ENCODE measurements at places on chromosomes 11 and 22.

- DNase-seq, result peak; percentile 36
These were observed 13.4 kb upstream of the GRK2 start for GRCh38 chr11:67252831-67253239.

DNA sequence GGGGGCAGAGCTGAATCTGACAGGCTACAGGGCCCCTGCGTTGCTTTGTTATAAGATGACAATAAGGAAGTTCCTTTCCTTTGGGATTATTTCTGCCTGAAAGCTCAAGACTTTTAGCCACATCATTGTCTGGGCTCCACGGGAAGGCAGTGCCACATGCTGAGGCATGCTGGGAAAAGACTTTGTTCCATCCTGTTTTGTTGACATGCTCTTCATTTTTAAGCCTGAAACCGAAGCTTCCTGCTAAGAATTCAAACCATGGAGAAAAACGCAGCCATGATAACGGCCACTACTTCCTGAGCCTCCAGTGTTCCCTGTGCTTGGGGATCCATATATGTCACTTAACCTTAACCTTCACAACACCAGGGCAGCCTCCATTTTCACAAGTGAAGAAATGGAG lies 5.5 kb upstream of the TCF20 start:
- DNase-seq, result no peak

GRCh38 chr11:10937385-10937771 lies 79.5 kb upstream of the ZBED5 start:
- no peak for DNase-seq

DNA sequence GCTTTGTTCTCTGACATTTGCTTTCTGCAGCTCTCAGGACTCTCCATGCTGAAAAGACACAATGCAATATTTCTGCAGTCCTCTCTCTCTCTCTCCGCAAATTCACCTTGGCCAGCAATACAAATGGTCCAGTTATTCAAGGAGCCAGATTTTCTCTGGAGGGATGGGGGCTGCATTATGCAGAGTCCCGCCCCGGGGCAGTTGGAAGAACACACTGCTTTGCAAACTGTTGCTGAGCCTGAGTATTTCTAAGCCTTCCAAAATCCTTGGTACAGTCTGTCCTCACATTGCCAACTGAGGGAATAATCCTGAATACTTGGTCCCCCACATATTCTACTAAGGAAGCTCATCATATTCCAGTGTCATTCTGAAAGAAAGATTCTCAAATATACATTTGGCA lies 94.3 kb upstream of the ZC3H12C start:
- DNase-seq, result no peak

GRCh38 chr22:46060292-46061123 lies 83.5 kb upstream of the WNT7B start:
- no peak for DNase-seq

DNA sequence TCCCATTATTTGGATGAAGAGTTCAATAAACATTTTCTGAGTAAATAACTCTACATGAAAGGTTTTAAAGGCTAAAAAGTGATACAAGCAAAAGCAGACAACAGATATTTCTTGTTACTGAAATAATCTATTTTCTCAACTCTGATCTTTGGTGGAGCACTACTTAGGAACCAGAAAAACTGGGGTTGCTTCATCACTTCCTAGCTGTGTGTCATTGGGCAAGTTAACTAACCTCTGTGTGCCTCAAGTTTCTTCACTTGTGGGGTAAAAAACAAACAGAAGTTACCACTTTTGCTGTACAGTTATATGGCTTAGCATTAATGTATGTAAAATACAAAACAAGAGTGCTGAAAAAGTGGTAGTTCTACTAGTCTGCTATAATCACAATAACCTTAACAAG lies 5.6 kb downstream of the MAPK1 start:
- no peak for DNase-seq

- DNase-seq, result peak; percentile 4
These were observed 74.7 kb downstream of the SC5D start for GRCh38 chr11:121367001-121367843.

GRCh38 chr11:2518111-2518982 lies 73.5 kb downstream of the KCNQ1 start:
- no peak for DNase-seq

- DNase-seq, result peak; percentile 34
These were observed 684 bp downstream of the TNFRSF13C start for GRCh38 chr22:41925783-41926460.

DNA sequence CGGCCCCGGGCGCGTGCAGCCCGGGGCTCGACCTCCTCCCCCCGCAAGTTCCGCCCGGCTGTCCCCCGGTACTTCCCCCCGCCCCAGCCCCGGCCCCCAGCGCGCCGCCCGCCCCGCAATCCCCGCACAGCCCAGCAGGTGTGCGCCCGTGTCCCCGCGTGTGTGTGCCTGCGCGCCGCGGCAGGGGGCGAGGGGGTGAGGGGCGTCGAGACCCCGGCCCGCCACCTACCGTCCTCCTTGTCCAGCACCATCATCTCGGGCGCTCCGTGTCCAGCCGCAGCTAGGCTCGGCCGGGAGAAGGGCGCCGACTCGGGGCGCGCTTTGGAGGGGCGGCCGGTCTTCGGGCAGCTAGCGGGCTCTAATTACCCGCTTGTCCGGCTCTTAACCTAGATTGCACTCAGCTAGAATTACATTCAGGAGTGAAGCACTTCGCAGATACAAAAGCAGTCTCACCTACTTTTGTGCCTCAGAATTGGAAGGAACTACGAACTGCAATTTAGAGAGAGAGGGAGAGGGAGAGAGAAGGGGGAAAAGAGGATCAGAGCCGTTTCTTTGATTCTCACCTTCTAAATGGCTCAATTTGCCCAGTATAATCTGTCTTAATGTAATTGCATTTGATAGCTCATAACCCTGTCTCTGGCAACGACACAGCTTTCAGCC lies 439 bp downstream of the LMO1 start:
- no peak for DNase-seq

GRCh38 chr11:60756307-60757032 lies at the start of gene MS4A15:
Gene MS4A15 (plus strand): TSS chr11:60756867. CDS start chr11:60763734, 6,867 bp downstream.
- no peak for DNase-seq

GRCh38 chr11:133727774-133728173 lies 117.5 kb downstream of the SPATA19 start:
- no peak for DNase-seq

DNA sequence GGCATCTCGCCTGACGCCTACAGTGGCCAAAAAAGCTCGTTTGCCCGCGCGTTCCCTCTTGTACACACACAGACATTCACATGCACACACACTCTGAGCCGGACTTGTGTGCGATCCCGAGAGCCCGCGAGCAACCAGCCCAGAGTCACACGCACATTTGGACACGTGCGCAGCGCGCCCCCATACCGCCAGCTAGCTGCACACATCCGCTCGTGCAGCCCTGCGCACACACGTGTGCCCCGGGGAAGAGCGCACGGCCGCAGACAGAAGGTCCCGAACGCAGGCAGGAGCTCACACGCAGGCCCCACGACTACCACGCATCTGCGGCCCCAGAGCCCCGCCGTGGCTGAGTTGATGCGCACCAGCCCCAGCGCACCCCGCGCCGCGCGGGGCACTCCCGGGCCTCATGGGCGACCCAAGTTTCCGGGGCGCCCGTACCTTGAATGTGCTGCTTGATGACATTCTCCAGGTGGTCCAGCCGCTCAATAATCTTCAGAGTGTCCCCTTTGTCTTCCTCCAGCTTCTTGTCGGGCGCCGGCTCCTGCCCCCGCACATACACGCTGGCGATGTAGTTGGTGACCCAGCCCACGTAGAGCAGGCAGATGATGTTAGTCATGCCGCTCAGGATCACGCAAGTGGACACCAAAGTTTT lies 758 bp downstream of the GALNT18 start:
- DNase-seq, result peak; percentile 44

DNA sequence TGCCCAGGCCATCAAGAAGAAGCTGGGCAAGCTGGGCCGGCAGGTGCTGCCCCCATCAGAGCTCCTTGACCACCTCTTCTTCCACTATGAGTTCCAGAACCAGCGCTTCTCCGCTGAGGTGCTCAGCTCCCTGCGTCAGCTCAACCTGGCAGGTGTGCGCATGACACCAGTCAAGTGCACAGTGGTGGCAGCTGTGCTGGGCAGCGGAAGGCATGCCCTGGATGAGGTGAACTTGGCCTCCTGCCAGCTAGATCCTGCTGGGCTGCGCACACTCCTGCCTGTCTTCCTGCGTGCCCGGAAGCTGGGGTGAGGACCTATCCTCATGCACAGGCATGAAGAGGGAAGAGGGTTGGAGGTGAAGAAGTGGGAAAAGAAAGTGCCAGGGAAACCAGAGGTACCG lies 5.3 kb upstream of the NHERF4 start:
- no peak for DNase-seq

- no peak for DNase-seq
These were observed 2.0 kb downstream of the CSRP3 start for GRCh38 chr11:19199771-19200170.

DNA sequence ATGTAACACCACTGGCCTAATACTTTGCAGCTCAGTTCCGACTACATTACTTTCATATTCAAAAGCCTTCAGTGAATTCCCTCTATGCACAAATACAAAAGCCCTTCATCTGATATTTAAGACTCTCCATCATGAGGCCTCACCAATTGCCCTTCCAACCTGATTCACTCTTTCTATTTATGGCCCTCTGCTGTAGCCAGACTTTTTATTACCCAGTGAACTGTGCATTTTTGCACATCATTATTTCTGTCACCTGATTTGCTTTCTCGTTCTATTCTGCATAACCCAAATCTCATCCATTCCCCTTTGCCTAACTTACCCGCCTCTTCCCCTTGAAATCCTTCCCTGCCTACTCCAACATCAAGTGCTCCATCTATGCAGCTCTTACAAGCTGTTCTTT lies 78.3 kb downstream of the BBOX1 start:
- no peak for DNase-seq

- peak; percentile 86 for DNase-seq
These were observed 244.7 kb downstream of the ETS1 start for GRCh38 chr11:128342511-128343134.

DNA sequence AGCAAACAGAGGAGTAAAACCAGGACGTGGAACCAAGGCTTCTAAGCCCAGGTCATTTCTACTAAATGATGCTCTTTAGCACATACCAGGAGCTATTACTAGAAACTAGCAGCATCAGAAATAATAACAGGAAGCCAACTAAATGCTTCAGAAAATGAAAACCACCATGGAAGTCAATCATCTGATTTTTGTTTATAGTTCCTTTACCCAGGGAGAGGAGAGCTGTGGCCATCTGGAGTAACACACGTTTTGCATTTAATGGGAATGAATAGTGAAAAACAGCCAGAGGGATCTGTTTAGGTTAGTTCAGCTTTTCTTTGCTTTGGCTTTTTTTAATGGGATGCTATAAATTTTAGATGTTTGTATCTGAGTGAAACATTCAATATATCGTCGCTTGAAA lies 250.7 kb upstream of the ARHGAP20 start:
- DNase-seq, result peak; percentile 77

- no peak for DNase-seq
These were observed 66.5 kb downstream of the ARHGAP42 start for GRCh38 chr11:100753571-100753970.

- DNase-seq, result peak; percentile 35
These were observed 9.9 kb upstream of the NDUFS8 start for GRCh38 chr11:68020575-68020974.

DNA sequence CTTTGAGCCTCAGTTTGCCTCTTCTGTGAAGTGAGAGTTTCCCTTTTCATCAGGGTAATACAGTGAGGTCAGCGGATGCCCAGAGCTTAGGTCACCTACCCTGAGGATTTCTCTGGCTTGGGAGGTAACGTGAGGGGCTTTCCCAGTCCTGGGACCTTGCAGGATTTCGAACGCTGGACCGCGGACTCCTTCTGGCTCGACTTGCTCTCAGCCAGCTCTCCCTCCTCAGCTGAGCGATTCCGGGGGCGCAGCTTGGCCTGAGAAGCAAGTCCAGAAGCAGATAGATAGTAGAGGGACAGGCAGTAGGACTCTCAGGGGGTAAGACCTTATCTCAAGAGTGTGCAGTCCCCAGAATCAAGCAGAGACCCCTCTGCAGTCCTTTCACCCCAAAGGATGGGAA lies 24.0 kb downstream of the TNKS1BP1 start:
- no peak for DNase-seq

- DNase-seq, result peak; percentile 34
These were observed 712 bp downstream of the CERK start for GRCh38 chr22:46737105-46737975.

GRCh38 chr11:64865286-64866172 lies 12.9 kb downstream of the EHD1 start:
- peak; percentile 92 for DNase-seq

GRCh38 chr11:69141742-69142141 lies 14.0 kb upstream of the SMIM38 start:
- DNase-seq, result peak; percentile 8

GRCh38 chr11:104725796-104726408 lies 172.4 kb downstream of the CASP12 start:
- DNase-seq, result no peak

- no peak for DNase-seq
These were observed 32.4 kb downstream of the NECTIN1 start for GRCh38 chr11:119696378-119697222.

DNA sequence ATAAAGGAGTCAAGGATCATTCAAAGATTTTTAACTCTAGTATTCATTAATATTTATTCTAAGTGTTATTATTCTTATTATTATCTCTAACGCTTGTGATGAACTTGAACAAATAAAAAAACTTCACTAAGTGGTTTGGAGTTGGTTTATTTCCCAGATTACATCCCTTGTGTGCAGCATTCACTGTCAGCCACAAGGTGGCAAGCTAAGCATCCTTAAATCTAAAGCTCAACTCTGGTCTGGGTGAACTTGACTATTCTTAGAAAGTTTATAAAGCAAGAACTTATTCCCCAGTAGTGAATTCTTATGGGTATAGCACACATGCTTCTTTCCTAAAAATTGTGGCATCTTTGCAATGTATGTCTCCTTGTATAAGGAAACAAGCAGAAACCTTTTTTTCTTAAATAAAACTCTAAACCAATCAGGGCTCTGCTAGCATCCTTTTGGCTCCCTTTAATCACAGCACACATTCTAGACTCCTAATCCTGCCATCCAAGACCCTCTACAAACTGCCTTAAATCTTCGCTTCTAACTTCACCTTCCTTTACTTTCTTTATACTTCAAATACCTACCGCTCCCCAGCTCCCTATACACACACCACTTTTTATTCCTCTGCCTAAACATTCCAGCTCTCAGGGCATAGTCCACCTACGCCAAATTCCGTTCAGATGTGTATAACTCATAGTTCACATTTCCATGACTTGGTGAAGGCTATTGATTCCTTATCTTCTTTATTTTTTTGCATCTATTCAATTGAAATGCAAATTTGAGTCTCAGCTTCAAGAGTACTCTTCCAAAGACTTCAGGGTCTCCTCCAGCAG lies 1068.8 kb downstream of the DLG2 start:
- DNase-seq, result peak; percentile 53

DNA sequence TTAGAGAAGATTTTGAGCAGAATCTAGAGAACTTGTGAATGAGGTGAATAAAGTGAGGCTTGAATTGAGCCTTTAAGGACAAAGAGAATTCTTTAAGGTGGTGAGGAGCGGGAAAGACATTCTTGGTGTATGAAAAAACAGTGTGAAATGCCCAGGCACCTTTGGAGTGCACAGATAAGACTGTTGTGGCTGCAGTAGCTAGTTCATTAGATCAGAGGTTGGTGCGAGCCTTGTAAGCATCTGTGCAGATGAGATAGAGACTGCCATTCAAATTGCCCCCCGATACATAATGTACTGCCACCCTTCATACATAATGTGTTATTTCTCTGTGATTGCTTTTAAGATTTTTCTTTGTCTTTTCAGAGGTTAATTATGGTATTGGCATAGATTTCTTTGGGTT lies 31.3 kb downstream of the ATXN10 start:
- DNase-seq, result no peak

Measured in IMR-90 (cell line).